ENCODE measurements at places on chromosomes 16 and 17.

DNA sequence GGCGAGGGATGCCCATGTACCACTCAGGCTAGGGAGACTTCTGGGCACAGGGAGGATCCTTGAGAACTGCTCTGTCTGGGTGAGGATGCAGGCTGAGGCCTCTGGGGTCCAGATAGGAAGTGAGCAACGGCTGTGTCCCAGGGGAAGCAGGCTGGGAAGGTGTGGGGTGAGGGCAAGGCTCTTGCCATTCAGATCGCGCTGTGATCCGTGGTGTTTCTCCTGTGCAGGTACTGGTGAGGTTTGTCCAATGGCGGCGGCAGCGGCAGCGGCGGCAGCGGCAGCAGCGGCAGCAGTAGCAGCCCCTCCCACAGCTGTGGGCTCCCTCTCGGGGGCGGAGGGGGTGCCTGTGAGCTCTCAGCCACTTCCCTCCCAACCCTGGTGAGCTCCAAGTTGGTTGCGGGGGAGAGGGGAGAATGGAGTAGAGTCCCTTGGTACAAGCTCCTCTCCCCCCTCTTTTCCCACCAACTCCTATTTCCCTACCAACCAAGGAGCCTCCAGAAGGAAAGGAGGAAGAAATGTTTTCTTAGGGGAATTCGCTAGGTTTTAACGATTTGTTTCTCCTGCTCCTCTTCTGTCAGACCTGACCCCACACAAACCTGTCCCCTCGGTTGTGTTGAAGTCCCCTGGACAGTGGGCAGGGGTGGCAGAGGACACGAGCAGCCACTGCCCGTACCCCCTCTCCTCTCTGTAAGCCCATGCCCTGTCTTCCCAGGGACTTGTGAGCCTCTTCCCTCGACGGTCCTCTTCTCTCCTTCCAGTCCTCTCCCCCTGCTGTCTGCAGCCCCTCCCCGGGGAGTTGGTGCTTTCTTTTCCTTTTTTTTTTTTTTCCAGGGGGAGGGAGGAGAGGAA lies 1.9 kb upstream of the PRRT2 start:
- no peak for DNase-seq

GRCh38 chr16:72426386-72426785 lies 254.4 kb upstream of the PMFBP1 start:
- DNase-seq: no peak

DNA sequence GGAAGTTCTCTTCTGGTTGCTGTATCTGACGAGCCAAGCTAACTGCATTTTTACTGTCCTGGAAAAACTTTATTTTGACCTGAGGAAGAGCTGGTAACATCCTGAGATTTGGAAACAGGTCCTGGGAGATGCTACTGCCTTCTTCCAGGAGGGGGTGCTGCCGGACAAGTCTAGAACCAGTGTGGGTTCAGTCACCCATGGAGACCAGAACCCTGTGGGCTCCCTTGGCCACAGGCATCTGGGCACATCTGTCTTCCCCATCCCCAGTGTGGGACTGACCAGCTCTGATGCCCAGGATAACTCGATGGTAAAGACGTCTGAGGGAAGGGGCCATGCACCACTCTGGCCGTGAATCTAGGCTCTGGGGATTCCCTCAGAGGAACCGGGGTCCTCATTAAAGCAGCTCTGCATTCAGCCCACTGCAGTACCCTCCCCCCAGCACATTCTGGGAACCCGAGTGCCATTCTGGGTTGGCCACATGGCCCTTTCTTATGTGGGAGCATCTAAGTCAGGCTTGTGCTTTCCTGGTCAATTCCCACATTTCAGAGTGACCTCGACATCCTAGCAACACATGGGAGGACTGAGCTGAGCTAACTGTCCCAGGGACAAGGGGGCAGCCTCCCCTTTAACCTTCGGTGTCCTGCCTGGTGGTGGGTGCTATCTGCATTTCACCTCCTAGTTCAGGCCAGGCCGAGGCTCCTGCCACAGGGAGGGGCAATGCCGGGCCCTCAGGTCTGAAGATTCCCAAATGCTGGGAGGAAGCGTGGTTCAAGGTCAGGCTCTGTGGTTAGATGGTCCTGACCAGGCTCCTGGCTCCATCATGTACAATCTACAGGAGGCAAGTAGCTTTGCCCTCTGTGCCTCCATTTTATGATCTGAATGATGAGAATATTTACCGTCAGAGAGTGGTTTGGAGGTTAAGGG lies 6.4 kb downstream of the C16orf86 start:
- no peak for DNase-seq

DNA sequence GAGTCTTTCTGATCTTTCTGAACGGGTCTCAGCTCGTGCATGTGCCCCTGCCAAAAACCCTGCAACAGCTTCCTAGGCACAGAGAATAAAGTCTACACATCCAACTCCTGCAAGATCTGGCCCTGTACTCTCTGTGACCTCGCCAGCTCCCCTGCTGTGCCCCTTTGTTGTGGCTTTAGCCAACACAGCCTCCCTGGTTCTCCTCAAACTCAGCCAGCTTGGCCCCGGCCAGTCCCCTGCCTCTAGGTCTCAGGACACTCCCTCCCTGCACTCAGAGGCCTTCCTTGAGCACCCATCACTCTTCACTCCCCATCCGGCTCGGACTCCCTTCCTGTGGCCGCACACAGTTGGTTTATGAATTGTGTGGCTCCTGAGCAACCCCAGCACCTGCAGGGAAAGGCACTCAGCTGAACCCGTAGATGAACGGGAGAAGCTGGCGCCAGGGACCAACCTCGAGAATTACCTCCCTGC lies 1.4 kb downstream of the CEP131 start:
- DNase-seq: no peak

- DNase-seq: no peak
Observed at GRCh38 chr16:30582611-30583340, 2.7 kb downstream of the ZNF785 start.

DNA sequence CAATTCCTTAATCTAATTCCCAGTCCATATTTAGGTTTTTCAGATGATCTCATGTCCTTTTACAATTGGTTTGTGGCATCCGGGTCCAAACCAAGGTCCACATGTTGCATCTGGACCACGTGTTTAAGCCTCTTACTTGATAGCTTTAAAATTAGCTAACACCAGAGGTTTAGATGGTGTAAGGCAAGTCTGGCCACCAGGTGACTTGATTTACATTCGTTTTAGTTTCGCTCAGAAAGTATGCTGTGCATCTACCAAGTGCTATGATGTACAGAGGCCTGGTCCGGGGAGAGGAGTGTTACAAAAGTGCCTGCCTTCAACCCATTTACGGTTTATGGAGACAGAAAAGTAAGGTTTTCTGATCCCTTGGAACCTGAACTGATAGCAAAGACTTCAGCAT lies 878 bp upstream of the DNAJA2 start:
- DNase-seq: no peak

GRCh38 chr16:86827521-86827920 lies 249.2 kb downstream of the FOXL1 start:
- no peak for DNase-seq

DNA sequence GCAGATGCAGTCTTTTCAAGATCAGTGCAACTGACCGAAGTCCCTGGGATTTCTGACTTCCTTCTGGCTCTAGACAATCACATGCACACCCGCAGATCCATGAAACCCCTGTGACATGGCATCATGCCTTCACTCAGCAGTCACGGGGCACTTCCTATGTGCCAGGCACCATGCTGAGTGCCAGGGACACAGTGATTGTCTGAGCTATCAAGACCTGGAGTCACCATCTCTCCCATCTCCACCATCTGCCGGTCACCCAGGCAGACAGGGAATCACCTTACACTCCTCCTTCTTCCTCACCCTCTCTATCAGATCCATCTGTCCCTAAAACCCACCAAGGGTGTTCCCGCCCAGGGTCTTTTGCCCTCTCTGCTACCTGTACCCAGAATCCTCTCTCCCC lies 5.3 kb downstream of the BEAN1 start:
- DNase-seq: no peak

GRCh38 chr17:72494566-72494965 lies 373.7 kb downstream of the SOX9 start:
- no peak for DNase-seq

DNA sequence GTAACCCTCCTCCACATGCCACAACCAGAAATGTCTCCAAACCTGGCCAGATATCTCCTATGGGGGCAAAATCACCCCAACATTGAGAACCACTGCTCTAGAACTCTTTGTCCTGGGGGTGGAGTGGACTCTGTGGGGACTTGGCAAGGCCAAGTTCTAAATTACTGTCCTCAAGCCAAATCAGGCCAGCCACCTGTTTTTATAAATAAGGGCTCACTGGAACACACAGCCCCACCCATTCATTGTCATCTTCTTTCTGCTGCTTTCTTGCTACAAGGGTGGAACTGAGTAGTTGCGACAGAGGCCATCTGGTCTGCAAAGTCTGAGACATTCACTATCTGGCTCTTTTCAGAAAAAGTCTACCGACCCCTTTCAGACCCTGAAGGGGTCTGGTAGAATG lies 26.8 kb upstream of the TMEM220 start:
- DNase-seq: no peak

DNA sequence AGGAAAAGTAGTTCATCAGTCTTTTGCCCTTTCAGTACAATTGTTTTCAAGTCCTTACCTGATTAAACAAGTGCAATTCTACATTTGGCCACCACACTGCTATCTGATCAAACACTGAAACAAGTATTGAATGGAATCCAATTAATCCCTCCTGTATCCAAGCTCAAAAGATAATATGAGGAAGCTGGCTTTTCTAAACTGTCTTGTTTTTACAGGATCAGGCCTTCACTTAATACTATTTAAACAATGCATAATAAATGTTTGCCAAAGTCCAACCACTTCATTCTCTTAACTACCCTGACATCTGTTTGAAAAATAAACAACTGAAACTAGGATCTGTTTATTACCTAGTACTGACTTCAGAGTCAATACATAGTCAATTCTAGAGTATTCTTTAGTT lies 131.6 kb downstream of the MRTFB start:
- DNase-seq: peak; percentile 49

DNA sequence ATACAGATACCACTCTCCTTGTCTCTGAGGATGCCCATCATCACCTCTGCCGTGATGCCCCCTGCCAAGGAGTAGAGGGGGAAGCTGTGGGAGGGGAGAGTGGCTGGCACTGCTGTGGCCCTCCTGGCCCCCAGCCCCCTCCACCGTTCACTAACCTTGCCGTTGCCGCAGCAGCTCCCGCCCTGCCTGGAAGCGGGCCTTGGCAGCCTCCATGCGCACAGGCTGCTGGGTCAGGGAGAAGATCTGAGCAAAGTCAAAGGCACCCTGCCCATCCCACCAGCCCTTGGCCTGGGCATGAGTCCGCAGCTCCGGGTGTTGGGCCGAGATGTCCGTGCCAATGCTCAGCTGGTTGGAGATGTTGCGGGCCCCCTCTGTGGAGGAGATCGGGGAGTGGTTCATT lies 2.4 kb downstream of the SCRN2 start:
- no peak for DNase-seq

DNA sequence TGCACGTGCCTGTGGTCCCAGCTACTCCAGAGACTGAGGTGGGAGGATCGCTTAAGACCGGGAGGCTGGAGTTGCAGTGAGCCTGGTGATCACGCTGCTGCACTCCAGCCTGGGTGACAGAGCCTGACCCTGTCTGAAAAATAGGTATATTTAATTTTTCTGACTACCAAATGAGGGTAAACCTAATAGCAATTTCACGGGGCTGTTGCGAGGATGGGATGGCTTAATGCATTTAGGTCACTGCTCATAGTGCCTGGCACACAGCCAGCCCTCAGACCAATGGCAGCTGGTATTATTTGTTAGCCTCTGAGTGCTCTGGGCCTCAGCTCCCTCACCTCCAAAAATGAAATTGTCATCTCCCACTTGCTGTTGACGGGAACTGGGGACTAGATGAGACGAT lies 5.9 kb upstream of the CDIP1 start:
- DNase-seq: no peak

DNA sequence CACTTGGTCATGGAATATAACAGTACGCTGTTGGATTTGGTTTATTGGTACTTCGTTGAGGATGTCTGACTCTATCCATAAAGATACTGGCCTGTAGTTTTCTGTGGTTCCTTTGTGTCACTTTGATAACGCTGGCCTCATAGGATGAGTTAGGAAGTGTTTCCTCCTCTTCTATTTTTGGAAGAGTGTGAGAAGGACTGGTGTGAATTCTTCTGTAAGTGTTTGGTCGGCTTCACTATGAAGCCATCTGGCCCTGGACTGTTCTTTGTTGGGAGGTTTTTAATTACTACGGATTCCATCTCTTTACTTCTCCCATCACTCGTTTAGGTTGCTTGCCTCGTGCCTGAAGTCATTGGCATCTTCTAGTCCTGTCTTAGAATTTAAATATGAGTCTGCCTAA lies 117.3 kb downstream of the OR1D5 start:
- no peak for DNase-seq

GRCh38 chr16:88019821-88020515 lies 68.7 kb downstream of the BANP start:
- no peak for DNase-seq

GRCh38 chr17:49255125-49255524 lies 24.5 kb upstream of the PHOSPHO1 start:
- no peak for DNase-seq

DNA sequence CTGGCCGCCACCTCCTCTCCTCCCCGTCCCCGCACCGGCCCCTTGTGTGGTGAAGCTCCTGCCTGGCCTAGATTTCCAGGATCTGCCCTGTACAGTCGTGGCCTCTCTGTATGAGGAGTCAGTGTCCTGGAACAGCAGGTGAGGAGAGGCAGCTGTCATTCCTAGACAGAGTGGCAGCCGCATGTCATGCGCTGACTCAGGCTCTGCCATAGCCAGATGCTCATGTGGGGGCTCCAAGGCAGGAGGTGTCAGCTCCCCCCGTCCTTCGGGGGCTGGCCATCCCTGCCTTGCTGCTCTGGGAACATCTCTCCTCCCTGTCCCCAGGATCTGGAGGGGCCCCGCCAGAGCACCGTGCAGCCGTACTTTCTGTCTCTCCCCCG lies 60.4 kb downstream of the BAIAP2 start:
- no peak for DNase-seq

DNA sequence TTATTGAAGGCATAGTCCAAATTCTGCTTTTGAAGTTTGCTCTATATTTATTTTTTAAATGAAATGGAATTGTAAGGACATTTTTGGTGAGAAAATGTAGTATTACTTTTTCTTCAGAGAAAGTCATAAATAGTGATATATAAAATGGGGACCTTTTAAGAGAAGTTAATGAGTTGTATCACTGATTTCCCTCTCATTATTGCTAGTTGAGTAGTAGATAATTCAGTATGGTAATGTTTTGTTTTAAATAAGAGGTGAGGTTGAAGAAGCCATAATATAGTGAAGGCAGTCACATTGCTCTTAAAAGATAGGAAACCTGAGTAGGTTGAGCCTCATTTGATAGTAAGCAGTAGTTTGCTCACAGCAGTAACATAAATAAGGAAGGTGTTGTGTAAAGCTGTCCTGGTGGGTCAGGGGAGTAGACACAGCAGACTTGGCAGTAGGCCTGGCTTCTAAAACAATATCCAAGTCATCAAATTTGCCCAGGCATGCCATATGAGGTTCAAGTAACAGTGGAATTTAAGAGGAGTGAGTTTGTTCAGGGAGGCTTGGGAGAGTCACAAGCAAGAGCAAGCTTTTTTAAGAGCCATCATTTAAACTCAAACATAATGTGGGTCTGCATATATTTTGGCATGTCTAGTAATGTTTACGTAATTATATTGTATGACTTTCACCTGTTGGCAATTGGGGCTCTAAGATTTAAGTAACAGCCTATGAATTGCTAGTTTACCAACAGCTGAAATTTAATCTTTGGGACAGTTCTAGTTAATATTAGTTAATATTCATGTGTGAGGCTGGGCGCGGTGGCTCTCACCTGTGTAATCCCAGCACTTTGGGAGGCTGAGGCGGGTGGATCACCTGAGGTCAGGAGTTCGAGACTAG lies 6.5 kb downstream of the NFATC3 start:
- DNase-seq: peak; percentile 80
